NAMALWA (cell line): ENCODE measurements at places on chromosomes 16 and 17.

GRCh38 chr16:2953706-2954627, 10.1 kb upstream of the KREMEN2 start:
- peak; percentile 73 for DNase-seq

GRCh38 chr16:12182212-12182611, 205.7 kb downstream of the SNX29 start:
- no peak for DNase-seq

DNA sequence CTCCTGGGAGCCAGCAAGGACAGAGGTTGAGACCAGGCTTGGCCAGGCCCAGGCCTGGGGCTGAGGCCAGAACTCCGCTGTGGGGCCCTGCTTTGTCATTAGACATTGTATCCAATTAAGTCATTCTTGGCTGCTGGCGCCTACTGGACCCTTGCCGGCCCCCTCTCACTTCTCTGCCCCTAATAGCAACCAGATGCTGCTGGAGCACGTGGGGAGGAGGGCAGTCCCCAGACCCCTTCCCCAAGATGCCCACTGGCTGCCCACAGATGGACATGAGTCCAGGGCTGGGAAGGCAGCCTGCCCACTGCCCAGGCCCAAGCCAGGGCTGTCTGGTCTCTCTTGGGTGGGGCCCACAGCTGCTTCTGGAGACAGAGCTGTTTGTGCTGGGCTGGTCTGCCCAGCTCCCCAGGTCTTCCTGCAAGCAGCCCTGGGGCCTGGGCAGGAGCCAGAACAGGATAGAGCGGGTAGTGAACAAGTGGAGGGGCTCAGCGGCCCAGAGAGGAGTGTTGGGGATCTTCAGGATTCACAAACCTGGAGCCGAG, 7.8 kb downstream of the PLXDC1 start:
- no peak for DNase-seq

- peak; percentile 89 for DNase-seq
Observed at GRCh38 chr16:53207810-53208752, 153.3 kb downstream of the CHD9 start.

DNA sequence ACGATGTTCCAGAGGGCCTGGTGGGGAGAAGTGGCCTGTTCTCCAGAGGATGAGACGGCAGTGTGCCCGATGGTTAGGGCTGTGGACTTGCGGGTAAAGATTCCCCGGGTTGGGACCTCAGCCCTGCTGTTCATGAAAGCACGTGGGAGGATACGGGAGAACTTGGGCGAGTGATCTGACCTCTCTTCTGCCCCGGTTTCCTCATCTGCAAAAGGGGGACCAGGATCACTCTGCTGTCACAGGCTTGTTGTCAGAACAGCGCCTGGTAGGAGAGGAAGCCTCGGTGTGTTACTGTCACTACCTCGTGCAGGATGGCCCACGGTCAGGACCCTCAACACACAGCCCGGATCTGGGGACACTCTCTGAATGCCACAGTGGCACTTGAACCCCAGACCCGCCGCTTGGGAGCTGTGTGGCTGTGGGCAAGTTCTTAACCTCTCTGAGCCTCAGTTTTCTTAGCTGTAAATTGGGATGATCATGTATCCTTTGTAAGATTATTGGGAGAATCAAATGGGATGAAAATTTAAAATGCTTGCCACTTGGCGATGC, 85.6 kb upstream of the CDC42EP4 start:
- no peak for DNase-seq

DNA sequence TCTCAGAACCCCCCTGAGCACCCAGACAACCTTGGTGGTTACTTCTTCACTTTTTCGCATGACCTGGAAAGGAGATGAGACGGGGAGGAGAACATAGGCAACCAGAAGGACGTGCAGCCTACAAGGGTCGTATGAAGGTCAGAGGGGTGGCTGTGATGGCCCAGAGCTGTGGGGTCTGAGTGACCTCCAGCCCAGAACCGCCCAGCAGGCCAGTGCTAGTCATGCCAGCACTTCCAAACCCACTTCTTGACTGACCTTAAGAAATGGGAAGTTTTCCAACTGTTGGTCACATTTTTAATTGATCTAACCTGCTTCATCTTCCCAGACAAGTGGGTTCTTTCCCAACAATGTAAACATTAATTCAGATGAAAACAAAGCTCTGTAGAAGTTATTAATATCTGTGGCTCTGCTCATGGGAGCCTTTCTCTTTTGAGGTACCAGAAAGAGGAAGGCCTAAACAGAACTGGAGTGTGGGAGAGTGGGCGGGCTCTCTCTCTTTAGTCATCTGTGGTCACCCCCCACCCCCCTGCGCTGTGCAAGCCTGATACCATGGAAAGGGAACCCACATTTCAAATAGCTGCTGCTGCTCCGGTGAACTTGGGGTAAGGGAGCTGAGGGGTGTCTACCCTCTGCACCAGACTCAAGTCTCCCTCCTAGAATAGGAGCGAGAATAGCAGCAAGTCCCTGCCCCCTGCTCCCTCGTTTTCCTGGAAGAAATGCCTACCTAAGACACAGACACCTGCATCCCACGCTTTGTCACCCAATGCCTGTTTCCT, 101.6 kb downstream of the RAB11FIP4 start:
- DNase-seq: peak; percentile 74

DNA sequence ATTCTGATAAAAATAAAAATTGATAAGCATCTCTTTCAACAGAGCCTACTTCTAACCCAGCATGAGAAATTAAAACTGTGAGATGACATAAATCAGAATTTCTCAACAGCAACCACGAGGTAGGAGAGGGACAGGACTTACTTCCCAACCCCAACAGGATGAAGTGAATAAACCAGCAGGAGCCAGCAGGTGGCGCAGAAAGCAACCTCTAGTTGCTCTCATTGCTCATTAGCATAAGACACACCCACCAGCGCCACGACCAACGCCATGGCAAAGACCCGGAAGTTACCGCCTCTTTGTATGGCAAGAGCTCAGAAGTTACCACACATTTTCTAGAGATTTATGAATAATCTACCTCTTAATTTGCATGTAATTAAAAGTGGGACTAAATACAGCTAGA, 189.4 kb upstream of the CDH8 start:
- DNase-seq: peak; percentile 97

GRCh38 chr17:66557886-66558285, 255.5 kb downstream of the PRKCA start:
- no peak for DNase-seq

- no peak for DNase-seq
Observed at GRCh38 chr17:67656494-67657203, 61.1 kb upstream of the NOL11 start.

- no peak for DNase-seq
Observed at GRCh38 chr17:731644-732066, 741 bp upstream of the TLCD3A start.

- DNase-seq: no peak
Observed at GRCh38 chr17:27525836-27526603, 69.8 kb downstream of the KSR1 start.
